ENCODE measurements at places on chromosomes 1 and 21.

DNA sequence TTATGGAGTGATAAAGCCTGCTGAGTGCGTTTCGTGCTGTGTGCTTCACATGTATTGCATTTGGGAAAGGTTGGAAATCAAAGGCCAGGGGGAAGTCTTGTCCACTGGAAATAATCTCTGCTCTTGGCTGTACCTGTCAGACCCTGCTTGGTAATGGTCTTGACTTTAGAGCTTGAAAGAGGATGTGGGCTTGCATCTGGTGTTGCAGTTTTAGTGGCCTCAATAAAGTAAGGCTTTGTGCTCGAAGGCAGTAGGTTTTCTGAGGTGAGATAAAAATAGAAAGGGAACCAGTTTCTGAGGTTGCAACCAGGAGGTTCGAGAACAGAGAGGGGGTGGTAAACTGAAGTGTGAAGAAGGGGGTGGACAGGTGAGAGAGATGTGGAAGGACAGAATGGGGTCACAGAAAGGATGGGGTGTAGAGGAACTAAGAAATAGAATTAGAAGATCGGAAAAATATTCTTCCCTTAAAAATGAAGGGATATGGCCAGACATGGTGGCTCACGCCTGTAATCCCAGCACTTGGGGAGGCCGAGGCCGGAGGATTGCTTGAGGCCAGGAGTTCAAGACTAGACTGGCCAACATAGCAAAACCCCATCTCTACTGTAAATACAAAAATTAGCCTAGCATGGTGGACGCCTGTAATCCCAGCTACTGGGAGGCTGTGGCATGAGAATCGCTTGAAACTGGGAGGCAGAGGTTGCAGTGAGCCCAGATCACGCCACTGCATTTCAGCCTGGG lies 1.5 kb downstream of the S100PBP start:
- no peak for DNase-seq

GRCh38 chr1:84376000-84376910 lies 22.0 kb upstream of the DNASE2B start:
- DNase-seq, result no peak

GRCh38 chr1:200535605-200536004 lies 84.9 kb downstream of the KIF14 start:
- no peak for DNase-seq

GRCh38 chr1:47797575-47797974 lies 199.6 kb downstream of the TRABD2B start:
- DNase-seq, result peak; percentile 42

DNA sequence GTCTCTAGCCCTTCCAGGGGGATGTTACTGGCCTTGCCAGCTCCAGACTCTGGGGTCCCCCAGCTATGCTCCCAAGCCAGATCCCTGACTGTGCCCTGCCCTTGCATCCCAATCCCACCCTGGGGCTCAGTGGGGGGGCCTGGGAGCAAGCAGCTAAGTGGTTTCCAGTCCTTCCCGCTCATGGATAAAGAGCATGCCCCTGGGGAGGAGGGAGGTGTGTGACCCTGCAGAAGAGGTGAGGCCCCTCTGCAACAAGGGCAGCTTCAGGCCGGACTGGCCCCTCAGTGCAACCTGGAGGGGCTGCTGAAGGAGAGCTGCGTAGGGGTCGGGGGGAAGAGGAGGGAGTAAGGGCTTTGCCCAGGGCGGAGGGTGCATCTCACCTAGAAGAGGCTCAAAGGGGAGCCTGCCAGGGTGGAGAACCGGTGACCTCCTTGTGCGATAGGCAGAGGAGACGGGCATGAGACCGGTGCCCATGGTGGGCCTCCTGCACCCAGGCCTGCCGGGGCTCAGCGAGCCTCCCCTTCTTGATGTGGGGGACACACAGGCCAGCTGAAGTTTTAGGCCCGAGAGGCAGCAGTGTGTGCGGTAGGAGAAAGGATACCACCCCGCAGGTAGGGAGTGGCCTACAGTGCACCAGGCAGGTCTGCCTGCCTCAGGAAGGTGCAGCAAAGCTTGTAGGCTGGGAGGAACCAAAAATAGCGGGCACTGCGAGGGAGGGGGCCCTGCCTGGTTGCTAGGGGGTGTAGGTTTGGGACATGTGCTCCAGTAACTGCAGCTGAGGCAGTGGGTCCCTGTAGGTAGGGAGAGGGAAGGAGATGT lies 3.1 kb downstream of the OBSCN start:
- DNase-seq, result no peak

DNA sequence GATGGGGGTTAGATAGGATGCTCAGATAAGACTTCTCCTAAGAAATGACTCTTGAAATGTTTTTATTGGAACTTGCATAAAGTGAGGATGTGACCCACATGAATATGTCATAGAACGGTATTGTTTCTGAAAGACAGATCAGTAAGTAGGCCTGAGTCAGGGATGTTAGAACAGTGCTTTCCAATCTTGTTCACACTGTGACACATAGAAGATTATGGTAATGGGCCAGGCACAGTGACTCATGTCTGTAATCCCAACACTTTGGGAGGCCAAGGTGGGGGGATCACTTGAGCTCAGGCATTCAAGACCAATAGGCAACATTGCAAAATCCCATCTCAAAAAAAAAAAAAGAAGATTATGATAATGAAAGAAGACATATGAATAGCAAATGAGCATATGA lies 32.9 kb downstream of the FMO4 start:
- no peak for DNase-seq

DNA sequence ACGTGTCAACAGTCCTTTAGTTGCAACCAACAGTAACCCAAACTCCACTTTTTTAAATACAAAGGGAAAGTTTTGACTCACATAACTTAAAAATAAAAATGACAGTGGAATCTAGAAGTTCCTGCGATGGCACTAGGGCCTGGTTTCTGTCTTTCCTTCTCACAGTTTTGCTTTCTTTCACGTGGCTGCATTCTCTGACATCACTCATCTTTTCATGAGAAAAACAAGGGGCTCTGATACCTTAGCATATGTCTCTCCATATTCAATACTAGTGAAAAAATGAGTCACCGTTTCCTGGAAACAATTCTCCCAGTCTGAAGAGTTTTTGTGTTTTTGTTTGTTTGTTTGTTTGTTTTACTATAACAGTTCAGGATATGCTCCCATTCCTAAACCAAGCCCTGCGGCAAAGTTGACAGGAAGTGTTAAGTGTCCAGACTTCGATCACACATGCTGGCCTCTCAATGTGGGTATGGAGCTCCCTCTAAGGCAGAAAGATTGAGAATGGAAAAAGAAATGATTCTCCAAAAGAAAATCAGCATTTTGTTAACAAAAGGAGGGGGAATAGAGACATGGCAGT lies 483.3 kb downstream of the TTLL7 start:
- no peak for DNase-seq

- no peak for DNase-seq
Measured at GRCh38 chr1:197093226-197093885, 26.3 kb upstream of the F13B start.

DNA sequence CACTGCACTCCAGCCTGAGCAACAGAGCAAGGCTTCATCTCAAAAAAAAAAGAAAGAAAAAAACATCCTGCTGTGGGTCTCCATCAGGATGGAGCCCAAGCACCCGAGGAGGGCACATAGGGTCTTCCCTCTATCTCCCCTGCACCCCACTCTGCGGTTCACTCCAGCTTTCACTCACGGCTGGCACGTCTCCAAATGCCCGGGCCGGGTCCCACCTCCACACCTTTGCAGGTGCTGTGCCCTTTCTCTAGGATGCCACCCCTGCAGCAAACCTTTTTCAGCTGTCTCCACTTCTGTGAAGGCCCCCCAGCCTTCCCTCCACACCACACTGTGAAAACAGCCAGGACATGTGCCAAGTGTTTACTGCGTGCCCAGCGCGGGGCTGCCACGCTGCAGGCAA lies 22.4 kb upstream of the DDOST start:
- no peak for DNase-seq

All from NCI-H510A (cell line).